ENCODE measurements at places on chromosomes 16 and 17.

DNA sequence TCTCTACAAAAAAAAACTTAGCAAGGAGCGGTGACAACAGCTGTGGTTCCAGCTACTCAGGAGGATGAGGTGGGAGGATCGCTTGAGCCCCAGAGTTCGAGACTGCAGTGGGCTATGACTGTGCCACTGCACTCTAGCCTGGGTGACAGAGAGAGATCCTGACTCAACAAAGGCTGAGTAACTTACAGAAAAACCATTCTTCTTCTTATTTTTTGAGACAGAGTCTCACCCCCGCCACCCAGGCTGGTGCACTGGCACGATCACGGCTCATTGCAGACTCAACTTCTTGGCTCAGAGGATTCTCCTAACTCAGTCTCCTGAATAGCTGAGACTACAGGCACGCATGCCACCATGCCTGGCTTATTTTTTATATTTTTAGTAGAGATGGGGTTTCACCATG is 56.0 kb downstream of the CYB5D2 start:
- no peak for DNase-seq

DNA sequence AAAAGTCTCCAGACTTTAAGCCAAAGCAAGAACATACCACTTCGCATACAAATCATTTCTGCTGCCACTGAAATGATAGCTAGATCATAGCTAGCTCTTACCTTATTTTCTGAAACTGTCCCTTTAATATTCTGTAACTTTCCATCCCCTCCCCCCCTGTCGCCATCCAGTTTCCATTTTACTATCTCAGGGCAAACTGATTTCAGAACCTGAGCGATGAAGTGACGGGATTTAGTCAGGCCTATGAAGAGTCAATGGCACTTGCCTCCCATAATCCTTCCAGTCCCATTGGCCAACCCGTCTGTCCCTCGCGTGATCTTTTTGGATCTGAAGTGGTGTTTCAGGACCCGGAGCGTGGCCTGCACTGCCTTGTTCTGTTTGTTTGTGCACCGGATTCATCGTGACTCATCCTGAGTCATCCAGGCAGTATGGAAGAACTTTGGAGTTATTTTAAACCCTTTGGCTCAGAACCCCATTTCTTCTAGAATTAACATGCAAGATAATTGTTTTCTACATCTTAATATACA is 199.8 kb upstream of the CHMP6 start:
- peak; percentile 89 for DNase-seq

GRCh38 chr17:7837408-7838088 is 3.5 kb downstream of the KDM6B start:
- no peak for DNase-seq

GRCh38 chr16:28602529-28602928 is 5.7 kb upstream of the SULT1A2 start:
- DNase-seq = no peak

GRCh38 chr16:53152329-53152728 is 97.5 kb downstream of the CHD9 start:
- DNase-seq = no peak

DNA sequence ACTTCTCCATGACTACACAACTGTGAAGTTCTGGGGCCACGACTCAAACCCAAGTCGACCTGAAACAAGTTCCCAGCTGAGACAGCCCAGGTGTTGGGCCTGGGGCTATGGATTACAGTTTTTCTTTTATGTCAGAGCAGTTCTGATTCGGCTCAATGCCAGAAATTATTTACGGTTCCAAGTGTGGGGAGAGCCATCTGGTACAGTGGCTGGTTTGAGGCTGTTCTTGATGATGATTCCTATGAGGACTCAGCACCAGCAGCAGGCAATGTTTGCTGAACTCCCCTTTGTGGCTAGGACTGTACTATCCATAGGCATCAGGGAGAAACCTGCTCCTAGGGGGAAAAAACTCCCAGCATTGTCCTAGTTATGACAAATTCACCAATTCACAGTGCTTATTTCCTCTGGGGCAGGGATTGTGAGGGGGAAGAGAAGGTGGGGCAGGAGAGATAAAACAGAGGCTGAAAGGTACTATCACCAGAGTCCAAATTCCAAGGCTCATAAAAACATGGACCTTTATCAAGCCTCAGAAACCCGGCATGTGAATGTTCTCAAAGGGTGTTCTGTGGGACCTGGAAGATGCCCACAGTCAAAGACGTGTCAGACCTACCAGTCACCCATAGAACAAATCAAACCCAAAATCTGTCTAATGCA is 18.2 kb upstream of the CMTM4 start:
- no peak for DNase-seq

DNA sequence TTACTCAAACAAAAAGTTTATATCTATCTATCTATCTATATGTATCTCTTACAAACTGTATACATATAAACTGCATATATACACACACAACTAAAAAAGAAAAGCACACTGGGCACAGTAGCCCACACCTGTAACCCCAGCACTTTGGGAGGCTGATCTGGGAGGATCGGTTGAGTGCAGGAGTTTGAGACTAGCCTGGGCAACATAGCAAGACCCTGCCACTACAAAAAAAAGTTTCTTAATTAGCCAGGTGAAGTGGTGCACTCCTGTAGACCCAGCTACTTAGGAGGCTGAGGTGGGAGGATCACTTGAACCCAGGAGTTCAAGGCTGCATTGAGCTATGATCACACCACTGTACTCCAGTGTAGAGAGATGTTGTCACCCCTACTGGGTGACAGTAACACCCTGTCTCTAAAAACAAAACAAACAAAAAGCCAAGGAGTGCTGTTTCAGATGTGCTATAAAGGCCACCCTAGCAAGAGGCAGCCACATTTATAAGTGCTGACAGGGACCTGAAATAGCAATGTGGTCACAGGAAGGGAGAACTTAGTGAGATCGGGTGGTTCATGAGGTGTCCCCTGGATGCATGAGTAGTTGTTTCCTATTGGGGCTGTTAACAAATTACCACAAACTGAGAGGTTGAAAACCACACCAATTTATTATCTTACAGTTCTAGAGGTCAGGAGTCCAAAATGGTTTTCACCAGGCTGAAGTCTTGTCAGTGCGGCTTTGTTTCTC is 4.8 kb downstream of the CD2BP2 start:
- no peak for DNase-seq

DNA sequence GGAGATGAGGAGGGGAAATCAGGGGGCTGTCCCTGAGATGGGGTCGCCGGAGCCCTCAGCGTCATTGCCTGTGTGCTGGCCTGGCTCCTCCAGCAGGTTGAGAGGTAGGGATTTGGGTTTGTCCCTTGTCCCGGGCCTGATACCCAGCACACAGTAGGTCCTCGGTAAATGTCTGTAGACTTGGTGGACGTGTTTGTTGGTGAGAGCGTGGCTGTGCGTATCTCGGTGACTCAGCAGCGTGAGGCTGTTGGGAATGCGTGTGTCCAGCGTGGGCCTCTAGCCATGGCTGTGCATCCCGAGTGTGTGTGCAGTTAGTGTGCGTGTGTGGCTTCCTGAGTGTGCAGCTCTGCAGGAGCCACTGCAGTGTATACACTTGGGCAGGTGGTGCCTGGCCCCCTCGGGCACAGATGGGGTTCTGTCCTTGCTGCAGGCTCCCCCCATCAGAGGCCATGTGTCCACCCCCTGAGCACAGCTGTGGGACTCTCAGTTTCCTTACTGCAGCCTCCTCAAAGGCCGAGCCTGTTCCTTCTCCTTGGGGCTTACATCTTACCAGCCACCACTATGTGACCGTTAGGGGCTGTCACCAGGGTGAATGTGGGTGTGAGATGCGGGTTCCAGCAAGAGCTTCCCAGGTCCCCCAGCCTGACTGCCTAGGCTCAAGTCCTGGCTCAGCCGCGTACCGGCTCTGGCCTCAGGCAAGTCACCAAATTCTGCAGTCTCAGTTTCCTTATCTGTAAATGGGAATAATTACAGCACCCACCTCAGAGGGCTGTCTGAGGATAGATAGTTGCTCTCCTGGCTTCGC is 5.7 kb downstream of the NECAB2 start:
- DNase-seq = no peak

- DNase-seq = no peak
Measured at GRCh38 chr17:6757747-6758146, 1.9 kb downstream of the XAF1 start.

- no peak for DNase-seq
Measured at GRCh38 chr16:4295581-4295980, 20.3 kb upstream of the GLIS2 start.

DNA sequence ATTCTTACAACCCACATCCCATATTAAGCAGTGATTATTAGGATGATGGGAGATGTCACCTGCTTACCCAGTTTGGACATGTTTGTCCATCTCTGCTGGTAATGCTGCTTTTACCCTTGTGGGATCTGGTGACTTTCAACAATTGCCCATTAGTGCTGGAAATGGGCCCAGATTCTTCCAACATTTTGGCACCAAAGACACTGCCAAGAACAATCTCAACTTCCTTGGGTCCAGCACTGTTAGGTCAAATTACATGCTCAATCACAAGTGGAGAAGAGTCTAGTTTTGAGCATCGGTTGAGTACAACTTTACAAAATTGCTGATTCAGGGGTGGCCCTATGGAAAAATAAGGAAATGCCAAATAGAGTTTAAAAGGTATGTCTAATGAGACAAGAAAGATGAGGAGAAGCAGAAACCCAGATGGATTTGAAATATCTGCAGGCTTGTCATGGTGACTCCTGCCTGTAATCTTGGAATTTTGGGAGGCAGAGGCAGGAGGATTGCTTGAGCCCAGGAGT is 13.0 kb upstream of the ZFP3 start:
- no peak for DNase-seq

DNA sequence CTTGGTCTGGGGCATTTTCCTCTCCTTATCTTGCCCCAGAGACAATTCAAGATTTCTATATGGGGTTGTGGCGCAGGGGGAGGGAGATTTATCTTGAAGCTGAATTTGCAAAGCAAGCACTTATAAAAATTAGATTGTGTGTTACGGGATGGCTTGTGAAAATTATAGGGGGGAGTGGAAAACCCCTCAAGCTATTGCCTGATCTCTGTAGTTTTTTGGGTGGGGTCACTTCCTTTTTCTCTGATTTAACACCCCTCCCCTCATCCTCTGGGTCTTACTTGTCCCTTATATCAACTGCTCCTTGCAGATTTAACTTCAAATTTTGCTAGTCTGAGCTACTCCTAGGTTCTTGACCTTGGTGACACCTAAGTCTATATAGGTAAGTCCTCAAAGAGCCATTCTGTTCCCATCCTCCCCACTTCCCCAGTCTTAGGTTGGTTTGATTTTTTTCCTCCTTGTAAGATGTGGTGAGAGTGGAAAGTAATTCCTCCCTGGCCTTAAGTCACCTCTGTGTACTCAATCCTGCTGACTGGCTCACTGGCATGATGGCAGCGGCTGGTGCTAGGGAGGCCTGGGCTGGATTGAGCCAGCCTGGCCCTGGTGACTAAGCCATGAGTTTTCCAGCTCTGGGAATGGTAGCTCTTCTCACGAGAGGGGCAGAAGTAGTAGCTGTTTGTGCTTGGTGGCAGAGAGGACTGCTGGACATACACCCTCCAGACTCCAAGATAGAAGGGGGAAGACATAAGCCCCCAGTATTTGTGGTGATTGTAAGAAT is 2.3 kb downstream of the ARL4D start:
- peak; percentile 79 for DNase-seq

DNA sequence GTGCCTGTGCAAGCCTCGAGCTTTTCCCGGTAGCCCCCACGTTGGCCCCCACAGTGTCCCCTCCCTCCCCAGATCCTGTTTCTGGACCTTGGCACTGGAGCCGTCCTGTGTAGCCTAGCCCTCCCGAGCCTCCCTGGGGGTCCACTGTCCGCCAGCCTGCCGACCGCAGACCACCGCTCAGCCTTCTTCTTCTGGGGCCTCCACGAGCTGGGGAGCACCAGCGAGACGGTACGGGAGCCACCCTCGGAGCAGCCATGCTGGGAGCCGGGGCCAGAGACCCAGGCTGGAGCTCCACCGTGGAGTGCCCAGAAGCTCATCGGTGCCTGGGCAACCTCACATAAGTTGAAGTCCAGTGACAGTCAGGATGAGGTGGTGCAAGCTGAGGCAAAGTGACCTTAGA is 11.8 kb downstream of the RGS11 start:
- no peak for DNase-seq

DNA sequence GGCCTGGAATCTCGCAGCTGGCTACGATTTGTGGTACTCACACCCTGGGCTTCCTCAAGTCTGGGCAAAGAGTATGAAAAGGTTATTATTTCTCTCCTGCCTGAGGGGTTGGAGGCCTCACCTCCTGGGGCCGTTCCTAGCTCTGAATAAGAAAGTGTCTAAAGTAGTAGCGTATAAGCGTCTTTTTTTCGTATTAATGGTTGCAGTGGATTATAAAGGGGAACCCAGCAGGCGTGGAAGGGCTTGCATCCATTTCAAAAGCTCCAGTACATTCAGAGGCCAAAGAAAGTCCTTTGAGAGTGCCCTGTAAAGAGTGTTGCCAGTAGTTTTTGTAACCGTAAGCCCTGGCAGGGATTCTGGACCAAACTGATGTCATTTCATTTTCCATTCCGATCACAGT is 72.2 kb upstream of the MPHOSPH6 start:
- DNase-seq = no peak

- no peak for DNase-seq
Measured at GRCh38 chr17:13113821-13114525, 96.1 kb upstream of the ELAC2 start.

DNA sequence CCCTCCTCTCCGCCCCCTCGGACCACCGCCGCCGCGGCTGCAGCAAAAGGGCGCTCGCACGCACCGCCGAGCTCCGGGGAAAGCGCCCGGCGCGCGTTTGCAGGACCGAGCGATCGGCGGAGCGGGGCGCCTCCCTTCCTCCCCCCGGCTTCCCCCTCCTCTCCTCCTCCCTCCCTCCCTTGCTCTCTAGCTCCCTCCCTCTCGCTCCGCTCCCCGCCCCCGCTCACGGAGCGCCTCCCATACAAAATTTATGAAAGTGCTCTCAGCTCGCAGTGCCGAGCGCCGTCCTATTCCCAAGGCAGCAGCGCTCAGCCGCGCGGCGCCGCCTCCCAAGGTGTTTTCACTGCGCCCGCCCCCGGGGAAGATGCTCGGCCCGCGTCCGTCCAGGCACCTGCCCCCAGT is at the start of gene RTN4RL1:
RTN4RL1 (minus strand) TSS at position 115 of the 402 bp plus-strand sequence. CDS start 469 bp downstream, outside the sequence.
- DNase-seq = no peak

- no peak for DNase-seq
Measured at GRCh38 chr17:36461330-36462110, 25.0 kb upstream of the ZNHIT3 start.

GRCh38 chr17:29616300-29617048 is 6.2 kb downstream of the CORO6 start:
- no peak for DNase-seq

DNA sequence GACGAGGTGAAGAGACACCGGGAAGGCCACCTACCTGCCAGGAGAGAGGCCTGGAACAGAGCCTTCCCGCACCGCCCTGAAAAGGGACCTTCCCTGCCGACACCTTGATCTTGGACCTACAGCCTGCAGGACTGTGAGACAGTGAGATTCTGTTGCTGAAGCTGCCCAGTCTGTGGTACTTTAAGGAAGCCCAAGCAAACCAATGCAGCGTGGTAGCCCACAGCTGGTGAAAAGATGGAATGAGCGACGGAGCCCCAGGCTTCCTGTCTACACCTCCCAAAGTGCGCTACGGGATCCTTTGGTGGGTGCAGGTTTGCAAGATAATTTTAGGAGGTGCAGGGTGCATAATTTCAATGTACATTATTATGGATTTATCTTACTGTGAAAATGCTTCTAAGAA is 33.9 kb downstream of the TNFRSF13B start:
- DNase-seq = no peak

GRCh38 chr16:81517629-81518438 is 73.2 kb downstream of the CMIP start:
- peak; percentile 10 for DNase-seq

- DNase-seq = no peak
Measured at GRCh38 chr16:26838931-26839330, 227.8 kb upstream of the C16orf82 start.

GRCh38 chr16:60304720-60305119 is 1570.6 kb upstream of the GOT2 start:
- DNase-seq = no peak

All from amniotic stem cell (primary cell).